ENCODE measurements at places on chromosomes 5 and 9. TPM values are rescaled to one million over a fixed set of nuclear protein-coding genes. Genes with fewer than 3 reads are reported as not detected.

Gene PCDHGA4
- total RNA-seq = 0.53 TPM

Gene TTLL11
- 2.3 TPM for total RNA-seq

Gene PRR16
- 0.53 TPM for total RNA-seq

Gene TSSK1B
- 0.26 TPM for total RNA-seq

Gene DMRT3
- not detected for total RNA-seq

Gene PAPPA
- total RNA-seq = 1.3 TPM

Gene CNOT6
- 26.6 TPM for total RNA-seq

Gene SOHLH1
- not detected for total RNA-seq

Gene PCDHGB6
- total RNA-seq = 1.5 TPM

Gene BHMT
- total RNA-seq = not detected

Gene TMCO6
- 15.7 TPM for total RNA-seq

Gene GABRA6
- total RNA-seq = not detected

GRCh38 chr9:37679649-37680402 is 29.1 kb downstream of the FRMPD1 start:
- DNase-seq = no peak

- no peak for DNase-seq
Observed at GRCh38 chr9:13911473-13911872, 402.5 kb downstream of the NFIB start.

- DNase-seq = no peak
Observed at GRCh38 chr5:59256331-59256730, 637.2 kb downstream of the PDE4D start.

- peak; percentile 59 for DNase-seq
Observed at GRCh38 chr5:141908796-141909195, 14.9 kb upstream of the DELE1 start.

- no peak for DNase-seq
Observed at GRCh38 chr5:124515497-124516245, 230.8 kb downstream of the ZNF608 start.

DNA sequence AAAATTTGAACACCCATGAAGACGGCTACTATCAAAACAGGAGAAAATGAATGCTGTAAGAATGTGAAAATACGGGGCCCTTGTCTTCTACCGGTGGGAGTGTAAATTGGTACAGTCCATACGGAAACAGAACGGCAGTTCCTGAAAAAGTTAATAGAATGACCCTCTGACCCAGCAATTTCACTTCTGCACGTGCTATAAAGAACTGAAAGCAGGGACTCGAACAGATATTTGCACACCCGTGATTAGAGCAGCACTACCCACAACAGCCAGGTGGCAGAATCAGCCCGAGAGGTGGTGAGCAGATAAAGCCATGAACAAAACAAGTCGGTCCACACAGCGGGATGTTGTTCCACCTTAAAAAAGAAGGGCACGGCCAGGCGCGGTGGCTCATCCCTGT is 22.6 kb upstream of the SLC12A7 start:
- DNase-seq = no peak

GRCh38 chr5:170483701-170484458 is 19.9 kb upstream of the KCNIP1 start:
- DNase-seq = peak; percentile 13

GRCh38 chr5:73370640-73371583 is 77.7 kb downstream of the FOXD1 start:
- DNase-seq = peak; percentile 100

GRCh38 chr5:93911609-93912008 is 170.2 kb upstream of the POU5F2 start:
- DNase-seq = no peak

GRCh38 chr9:37625036-37625757 is 25.6 kb upstream of the FRMPD1 start:
- no peak for DNase-seq

DNA sequence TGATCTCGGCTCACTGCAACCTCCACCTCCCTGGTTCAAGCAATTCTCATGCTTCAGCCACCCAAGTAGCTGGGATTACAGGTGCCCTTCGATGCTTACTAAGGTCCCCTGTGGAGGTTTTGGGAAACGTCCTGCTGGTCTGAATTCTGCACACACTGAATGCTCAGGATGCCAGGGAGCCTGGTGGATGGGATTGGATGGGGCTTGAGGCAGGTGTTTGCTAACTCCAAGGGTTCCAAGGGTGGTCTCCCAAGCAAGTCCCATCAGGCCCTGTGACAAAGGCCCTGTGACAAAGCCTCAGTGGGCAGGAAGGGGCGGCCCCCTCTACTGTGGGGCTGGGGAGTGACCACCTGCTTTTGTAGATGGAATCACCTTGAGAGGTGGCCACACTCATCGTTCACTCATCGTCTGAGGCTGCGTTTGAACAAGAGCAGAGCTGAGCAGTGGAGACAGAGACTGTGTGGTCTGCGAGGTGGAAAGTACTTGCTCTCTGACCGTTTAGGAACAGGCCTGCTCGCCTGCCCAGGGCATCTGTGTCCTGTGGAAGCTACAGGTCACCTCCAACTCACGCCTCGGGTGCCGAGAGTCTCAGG is 40.2 kb downstream of the MRPL36 start:
- DNase-seq = no peak

DNA sequence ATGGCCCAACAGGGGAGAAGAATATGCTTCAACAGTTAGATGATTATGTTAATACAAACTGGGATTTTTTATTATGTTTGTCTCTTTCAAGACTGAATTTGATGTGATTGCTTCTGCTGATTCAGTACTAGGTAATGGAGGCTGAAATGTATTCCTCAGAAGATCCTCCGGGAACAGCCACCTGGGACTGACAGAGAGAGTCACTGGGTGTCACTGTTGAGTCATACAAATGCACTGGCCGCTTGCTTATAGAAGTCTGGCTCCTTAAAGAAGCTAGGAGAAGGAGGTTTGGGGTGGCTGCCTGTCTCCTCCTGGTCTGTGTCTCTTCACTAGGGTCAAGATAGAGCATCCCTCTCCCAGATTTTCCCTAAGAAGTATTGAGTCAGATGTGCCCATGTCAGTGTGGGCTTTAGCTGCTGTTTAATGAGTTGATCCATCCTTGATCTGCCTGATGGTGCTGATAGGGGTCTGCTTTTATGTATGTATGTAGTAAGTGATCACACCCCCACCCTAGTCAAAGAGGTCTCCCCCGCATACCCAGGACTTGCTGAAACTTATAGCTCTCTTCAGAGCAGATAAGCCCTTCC is 773.4 kb downstream of the BRINP1 start:
- DNase-seq = peak; percentile 54

DNA sequence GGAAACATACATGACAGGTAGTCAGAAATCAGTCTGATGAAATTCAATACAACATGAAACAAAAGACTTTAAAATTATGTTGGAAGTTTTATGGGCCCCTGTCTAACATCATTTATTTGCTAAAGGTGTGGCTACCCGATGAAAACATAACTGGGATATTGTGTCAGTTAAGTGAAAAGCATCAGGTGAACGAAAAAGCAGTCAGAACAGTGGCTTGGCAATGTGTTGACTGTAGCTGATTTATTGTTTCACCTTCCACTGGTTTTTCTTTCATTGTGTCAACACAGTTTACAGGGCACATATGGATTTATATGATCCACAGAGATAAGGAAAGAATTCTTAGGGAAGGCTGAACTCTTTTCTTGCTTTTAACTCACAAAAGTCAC is 429.6 kb upstream of the ZNF608 start:
- DNase-seq = peak; percentile 5

GRCh38 chr9:98823666-98824334 is 16.3 kb downstream of the GALNT12 start:
- DNase-seq = peak; percentile 45

DNA sequence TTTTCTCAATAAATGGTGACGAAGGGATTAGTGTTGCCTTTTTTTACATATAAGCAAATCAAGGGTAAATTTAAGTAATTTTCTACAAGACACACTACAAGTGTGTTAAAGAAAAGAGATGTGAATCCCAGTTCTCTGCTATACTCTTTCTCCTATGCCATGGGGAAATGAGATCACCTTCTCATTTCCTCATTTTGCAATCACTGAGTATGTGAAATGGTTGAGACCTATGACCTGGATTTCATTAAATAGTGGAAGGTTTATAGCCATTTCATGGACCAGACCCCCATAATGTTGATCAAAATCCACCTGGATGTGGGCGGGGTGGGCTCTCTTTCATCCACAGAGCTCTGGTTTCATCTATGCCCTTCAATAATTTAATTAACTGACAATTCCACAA is 66.9 kb upstream of the SLIT3 start:
- peak; percentile 67 for DNase-seq

- DNase-seq = no peak
Observed at GRCh38 chr9:98381311-98382103, 126.1 kb upstream of the TBC1D2 start.

DNA sequence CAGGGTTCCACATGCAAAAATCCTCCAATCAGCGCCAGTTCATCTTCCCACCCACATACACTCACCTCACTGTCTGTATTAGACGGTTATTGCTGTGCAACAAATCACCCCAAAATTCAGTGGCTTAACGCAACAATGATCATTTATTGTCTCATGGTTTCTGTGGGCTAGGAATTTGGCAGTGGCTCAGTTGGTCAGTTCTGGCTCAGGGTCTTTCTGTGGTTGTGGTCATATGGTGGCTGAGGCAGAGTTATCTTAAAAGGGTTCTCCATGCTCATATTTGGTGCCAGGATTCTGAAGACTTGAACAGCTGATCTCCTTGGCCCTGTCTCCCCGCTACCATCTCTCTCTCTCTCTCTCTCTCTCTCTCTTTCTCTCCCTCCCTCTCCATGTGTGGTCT is 12.9 kb downstream of the ZNF618 start:
- DNase-seq = no peak

GRCh38 chr5:101950019-101950418 is 346.1 kb downstream of the SLCO4C1 start:
- no peak for DNase-seq

Data from bronchial epithelial cell (primary cell).